Lower lobe of right lung (tissue), 2 donors: ENCODE measurements at places on chromosomes 3 and 15. TPM values are rescaled to one million over a fixed set of nuclear protein-coding genes. Genes with fewer than 3 reads are reported as not detected.

Gene FAM107A
- 74.5 TPM for total RNA-seq

Gene NEK10
- total RNA-seq = 9.4 TPM

Gene CCDC71
- 23.4 TPM for total RNA-seq

Gene CDV3
- total RNA-seq = 166 TPM

Gene GOLGA6B
- not detected for total RNA-seq

Gene CACNA2D3
- total RNA-seq = 3.6 TPM

Gene BUB1B
- 1.4 TPM for total RNA-seq

Gene SLC15A2
- total RNA-seq = 63.6 TPM

Gene CADPS
- total RNA-seq = 2.7 TPM

Gene GPR87
- total RNA-seq = 0.24 TPM

Gene CDHR4
- 9.6 TPM for total RNA-seq

Gene LRRK1
- 24.3 TPM for total RNA-seq

Gene CRABP1
- total RNA-seq = not detected

Gene GOLGA8J
- 0.59 TPM for total RNA-seq

Gene PLA2G4F
- total RNA-seq = 99.0 TPM

Gene IMPG2
- total RNA-seq = 0.21 TPM

Gene BFSP2
- not detected for total RNA-seq

Gene TLR9
- 1.0 TPM for total RNA-seq

Gene SPG11
- 99.7 TPM for total RNA-seq

Gene DUOXA2
- not detected for total RNA-seq

Gene MYRIP
- total RNA-seq = 1.8 TPM

Gene FBXO40
- 0.09 TPM for total RNA-seq

Gene ZNF654
- 16.6 TPM for total RNA-seq

Gene GHSR
- not detected for total RNA-seq

Gene SKIL
- 86.7 TPM for total RNA-seq

Gene CPNE9
- 0.44 TPM for total RNA-seq

Gene SLC28A1
- not detected for total RNA-seq

Gene SHC4
- 0.68 TPM for total RNA-seq

Gene VEPH1
- total RNA-seq = 116 TPM

Gene SENP7
- 18.2 TPM for total RNA-seq

Gene HTD2
- 8.7 TPM for total RNA-seq

Gene VIPR1
- total RNA-seq = 212 TPM

Gene CGNL1
- 46.0 TPM for total RNA-seq

Gene NPAP1
- total RNA-seq = 0.12 TPM

Gene HTR3D
- not detected for total RNA-seq

Gene MGLL
- total RNA-seq = 132 TPM

Gene TMCO5A
- total RNA-seq = not detected

Gene MFGE8
- 125 TPM for total RNA-seq

Gene TMEM115
- total RNA-seq = 37.5 TPM

Gene NME9
- total RNA-seq = 3.5 TPM

Gene SEMA3G
- total RNA-seq = 23.6 TPM

Gene DUOX1
- 317 TPM for total RNA-seq
